ENCODE measurements at places on chromosomes 6 and 20.

DNA sequence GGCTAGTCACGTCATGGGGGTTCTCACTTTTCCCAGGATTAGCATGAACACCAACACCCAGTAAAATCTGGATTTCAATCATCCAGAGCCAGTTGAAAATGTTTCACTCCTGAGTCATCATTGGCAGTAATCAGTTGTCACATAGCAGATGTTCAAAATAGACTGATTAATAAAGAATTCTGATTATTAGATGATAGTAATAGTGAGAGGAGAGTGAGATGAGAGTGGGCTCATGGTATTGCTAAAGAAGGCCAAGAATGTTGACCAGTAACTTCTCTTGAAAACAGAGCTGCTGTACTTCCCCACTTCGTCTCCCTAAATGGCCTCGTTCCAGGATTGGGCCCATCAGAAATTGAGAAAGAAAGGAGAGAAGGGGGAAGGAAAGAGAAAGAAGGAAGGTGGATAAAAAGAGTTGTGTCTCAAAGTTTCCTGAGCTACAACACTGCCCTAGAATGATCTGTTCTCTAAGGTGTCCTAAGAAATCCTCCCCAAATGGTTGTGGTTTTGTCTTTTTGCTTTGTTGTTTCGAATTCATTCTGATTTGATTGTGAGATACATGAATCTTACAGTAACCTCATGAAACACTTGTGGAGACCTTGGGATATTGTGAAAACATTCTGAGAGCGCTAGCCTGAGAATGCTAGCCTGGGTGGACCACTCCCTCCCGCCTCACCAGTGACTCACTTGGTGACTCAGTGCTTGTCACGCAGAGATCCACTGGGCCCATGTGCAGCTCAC lies 502.2 kb upstream of the JARID2 start:
- peak; percentile 32 for DNase-seq

GRCh38 chr6:162964488-162965140 lies 236.8 kb downstream of the PACRG start:
- DNase-seq, result no peak

DNA sequence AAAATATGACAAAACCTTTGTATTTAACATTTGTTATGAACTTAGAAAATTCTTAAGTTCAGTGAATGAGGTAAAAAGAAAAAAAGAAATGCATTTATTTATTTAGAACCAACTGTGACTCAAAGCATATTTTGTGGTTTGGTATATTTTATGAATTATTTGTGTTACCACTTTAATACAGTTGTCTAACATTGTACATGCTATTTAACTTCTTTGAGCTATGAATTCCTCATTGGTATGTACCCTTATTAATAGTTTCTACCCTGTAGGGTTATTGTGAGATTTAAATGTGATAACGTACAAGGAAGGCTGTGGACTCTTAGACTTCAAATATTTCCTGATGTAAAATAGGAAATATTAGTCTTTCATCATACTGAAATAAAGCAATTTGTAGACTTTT lies 162.6 kb downstream of the MMUT start:
- DNase-seq, result no peak

DNA sequence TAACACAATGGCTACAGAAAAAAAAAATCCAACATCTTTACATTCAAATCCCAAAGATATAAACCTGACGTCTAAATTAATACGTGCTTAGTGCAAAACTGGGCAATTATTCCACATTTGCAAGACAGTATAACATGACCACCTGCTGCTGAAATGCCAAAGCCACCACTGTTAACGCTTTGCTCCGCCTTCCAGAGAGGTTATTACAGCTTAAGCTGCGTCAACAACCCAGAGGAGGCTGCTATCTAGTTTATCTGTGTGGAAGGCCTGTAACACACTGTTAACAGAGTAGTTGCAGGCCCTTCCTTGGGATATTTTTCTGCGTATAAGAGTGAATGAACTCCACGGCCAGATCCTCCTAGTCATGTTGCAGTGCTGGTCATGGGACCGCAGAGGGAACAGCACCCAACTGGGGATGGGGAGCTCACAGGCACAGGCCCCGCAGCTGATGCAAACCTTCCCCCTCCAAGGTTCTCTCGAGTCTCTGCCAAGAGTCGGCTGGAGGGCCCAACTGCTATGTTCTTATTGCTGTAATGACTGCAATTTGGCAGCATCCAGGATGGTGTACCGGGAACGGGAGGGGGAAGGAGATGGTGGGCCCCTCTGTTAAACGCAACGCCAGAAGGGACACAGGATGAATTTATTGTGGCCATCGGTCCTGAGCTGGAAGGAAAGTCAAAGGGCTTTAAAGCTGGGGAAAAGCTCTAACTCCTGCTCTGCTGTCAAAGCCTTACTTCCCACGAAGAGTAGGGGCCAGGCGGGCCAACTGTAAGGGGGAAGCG lies 993 bp upstream of the NCOA7 start:
- peak; percentile 46 for DNase-seq

DNA sequence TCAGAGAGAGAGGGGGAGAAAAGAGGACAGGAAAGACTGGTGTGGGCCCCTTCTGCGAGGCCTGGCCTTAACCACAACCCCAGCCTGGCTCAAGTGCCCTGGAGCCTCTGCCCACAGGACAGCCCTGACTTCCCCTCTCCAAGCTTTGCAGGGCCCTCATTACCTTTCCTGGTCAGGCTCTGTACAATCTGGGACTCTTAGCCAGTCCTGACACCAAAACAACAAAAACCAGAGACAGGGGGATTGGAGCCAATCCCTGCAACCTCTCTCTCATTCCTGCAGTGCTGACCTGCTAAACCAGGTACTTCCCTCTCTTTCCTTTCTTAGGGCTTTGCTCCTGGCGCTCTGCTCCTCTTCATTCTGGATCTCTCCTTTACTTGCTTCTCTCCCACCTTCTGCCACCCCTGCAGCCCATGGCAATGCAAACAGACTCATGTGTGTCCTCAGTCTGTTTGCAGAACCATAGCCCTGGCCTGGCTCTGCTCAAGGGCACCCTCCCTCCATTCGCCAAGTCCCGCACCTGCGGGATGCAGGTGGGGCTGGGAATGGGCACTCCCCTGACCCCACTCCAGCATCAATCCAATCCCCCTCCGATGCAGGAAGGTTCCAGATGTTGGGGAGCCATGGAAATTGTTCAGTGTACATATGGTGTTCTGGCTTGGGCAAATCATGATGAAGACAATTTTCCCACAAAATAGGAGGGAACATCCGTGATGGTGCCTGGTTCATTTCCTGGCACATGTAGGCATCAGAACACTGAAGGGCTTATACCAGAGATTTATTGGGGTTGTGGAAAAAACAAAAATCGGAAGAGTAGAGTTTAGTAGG lies 38.1 kb downstream of the RPP40 start:
- DNase-seq, result no peak

- DNase-seq, result no peak
Measured at GRCh38 chr6:127481111-127481510, 21.9 kb upstream of the KIAA0408 start.

- no peak for DNase-seq
Measured at GRCh38 chr6:2951728-2952127, 19.6 kb downstream of the SERPINB6 start.

DNA sequence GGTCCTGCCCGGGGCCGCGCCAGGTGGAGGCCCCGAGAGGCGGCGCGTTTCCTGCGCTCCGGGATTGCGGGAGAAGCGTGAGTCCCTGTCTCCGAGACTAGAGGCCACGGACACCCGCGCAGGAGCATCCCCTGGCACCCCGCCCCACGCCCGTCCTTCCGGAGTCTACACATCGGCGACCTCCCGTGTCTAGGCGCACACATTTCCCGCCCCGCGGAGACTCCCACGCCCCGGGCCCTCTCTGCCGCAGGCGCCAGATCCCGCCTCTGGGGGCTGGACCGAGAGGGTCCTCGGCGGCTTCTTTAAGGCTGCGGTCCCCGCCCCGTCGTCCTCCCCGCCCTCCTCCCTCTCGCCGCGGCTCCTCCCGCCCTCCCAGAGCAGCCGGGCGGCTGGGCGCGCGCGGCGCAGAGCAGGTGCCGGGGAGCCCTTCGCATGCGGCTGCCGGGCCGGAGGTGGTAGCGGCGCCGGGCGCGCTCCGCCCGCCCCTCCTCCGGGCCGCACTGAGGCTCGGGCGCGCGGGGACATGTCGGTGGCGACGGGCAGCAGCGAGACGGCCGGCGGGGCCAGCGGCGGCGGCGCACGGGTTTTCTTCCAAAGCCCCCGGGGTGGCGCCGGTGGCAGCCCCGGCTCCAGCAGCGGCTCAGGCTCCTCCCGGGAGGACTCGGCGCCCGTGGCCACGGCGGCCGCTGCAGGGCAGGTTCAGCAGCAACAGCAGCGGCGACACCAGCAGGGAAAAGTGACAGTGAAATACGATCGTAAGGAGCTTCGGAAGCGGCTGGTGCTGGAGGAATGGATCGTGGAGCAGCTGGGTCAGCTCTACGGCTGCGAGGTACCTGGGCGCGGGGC lies at the start of gene PPP1R14C:
Gene PPP1R14C, plus strand, starts transcription at position 375 of the 846 bp plus-strand sequence. Its CDS starts 149 bp downstream, at position 524.
- DNase-seq, result no peak

DNA sequence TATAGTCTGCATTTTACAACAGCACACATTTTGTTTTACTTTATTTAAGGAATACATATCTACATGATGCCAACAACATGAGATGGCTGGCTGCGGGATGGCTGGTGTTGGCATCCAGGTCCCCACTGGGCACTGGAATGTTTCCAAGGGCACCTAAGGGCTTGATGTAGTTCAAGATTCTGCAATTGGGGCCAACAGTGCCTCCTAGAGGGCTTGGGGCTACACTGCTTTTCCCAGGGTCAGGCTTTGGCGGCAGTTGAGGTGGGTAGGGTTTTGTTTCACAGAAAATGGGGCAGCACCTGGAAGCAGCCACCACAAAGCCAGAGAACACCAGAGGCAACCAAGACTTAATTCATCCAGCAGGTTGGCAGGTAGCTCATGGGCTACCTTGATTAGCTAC lies 202.2 kb upstream of the PRND start:
- no peak for DNase-seq

DNA sequence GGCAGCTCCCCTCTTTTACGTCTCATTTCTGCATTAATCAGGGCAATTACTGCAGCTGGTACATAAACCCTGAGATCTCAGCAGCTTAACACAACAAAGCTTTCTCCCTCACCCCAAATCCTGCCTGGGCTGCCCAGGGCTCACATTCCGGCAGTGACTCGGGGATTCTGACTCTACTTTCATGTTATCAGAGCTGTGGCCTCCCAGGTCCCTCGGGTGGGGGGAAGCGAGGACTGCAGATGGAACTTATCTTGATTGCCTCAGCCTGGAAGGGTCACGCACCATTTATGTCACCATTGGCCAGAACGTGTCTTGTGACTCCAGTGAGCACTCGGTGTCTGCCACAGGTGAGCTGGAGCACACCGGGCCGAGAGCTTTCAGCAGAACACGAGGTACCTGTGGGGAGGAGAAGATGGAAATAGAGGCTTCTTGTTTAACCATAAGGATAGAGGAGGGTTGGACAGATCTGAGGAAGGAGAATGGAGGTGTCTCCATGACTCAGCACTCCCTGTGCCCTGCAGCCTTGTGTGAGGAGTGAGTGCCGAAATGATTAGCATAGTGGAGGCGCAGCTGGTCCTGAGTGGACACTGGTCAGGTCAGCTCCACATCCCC lies 88.5 kb upstream of the EXOC2 start:
- no peak for DNase-seq

DNA sequence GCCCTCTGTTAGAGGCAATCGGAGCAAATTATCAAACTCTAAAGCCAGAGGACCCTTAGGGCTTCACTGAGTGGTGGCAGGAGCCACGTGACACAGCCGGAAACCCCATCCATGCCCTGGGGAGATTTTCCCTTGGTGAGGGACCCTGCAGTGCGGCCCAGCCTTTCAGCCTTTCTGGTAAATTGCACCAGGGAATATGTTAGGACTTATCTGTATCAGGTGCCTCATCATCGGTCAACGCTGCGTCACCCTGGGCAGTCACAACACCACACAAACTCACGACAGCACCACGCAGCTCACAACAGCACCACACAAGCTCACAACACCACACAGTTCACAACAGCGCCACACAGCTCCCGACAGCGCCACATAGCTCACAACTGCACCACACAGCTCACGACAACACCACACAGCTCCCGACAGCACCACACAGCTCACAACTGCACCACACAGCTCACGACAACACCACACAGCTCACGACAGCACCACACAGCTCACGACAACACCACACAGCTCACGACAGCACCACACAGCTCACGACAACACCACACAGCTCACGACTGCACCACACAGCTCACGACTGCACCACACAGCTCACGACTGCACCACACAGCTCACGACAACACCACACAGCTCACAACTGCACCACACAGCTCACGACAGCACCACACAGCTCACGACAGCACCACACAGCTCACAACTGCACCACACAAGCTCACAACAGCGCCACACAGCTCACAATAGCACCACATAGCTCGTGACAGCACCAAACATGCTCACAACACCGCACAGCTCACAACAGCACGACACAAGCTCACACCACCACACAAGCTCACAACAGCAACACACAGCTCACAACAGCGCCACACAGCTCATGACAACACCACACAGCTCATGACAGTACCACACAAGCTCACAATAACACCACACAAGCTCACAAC lies 199.0 kb downstream of the DLL1 start:
- no peak for DNase-seq

DNA sequence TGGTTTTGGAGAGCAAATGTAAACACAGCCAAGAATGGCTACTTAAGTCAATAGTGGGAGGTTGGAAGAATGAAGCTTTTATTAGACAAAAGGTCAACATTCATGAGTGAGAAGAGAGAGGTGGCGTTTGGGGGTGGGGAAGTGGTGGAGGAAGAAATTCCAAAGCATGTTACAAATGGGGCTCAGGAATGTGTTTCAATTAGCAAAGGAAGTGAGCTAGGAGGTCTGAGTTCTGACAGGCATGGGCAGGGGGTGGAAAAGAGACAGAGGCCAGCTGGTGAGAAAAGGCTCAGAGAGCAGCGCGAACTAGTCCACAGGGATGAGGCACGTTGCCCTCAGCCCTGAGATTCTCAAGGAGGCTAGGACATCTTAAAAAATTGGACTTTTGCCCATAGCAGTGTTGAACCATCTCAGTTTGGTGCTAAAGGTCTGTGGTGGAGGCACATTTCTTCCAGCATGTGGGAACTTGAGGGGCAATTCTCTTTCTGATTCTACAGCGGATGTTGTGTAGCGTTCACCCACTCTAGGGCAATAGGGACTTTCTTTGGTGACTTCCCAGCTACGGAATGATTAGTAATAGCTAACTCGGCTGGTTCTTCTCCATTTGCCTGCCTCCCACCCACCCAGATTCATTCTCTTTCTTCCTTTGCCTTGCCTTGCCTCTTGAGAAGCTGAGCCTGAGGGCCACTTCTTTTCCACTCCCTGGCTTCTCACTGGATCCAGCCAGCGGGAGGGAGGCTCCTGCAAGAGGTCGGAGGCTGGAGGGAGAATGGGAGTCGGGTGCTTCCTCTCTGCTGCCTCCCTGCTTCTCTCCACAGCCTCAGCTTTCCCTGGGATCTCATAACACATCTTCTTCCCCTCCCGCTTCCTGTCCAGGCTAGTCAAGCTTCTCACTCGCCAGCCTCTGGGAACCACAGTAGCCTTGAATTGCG lies 45.1 kb upstream of the NEDD9 start:
- no peak for DNase-seq

- no peak for DNase-seq
Measured at GRCh38 chr6:139376017-139376330, 1.5 kb upstream of the CITED2 start.

GRCh38 chr20:50014570-50015562 lies 32.1 kb downstream of the SNAI1 start:
- DNase-seq, result no peak

All from activated naive CD4-positive, alpha-beta T cell (primary cell).